NCI-H2029 (cell line): ENCODE measurements at places on chromosomes 7 and 10.

DNA sequence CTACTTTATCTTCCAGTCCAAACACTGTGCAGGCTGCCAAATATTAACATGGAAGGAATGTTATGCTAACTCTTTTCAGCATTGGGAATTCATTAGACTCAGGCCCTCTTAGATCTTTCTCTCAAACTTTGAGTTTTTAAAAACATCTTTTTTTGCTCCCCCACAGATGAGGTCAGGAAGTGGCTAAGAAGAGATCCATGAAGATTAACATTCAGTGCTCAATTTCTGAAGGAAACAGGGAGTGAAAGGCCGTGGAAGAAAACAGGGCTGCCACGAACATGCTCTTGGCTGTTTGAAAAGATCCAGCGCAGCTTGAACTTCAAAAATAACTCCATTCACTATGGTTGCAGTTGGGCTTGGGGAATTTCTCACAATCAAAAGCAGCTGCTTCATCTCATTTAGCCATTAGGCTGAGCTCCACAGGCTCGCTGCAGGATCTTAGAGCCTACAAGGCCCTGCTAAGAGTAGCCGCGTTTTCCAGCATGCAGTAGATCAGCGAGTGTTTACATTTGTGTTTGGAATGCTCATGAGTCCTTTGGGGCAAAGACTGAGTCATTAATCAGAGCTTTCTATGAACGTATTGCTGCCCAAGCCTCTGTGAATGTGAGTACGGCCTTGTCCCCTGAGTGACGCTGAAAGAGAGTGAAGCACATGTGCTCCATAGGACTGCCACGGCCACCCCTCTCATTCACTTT, 41.2 kb upstream of the TNS3 start:
- no peak for DNase-seq

DNA sequence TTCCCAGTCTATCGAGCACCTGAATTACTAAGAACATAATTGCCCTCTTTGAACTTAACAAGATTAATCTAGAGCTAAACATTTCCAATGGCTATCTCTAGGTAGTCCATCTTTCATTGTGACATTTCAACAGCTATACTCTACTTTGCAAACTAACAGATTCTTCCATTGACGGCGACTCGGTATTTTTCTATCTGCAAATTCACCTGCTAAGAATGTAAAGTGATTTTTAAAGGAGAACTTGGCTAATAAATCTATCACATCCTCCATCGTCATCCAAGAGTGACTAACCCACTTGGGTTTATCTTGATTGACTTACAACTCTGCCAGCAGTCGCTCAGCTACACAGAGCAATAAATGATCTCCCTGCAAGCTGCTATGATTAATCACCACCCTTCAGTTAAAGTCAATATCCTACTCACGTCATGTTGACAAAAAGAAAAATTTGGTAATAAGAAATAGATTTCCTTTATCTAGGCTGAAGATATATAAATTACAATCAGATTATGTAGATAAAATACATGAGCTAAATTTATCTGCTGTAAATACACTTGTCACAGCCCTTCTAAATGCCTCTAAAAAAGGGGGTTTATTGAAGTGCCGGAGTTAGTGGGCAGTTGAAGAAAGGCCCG, 99.5 kb downstream of the SFMBT2 start:
- DNase-seq = no peak

DNA sequence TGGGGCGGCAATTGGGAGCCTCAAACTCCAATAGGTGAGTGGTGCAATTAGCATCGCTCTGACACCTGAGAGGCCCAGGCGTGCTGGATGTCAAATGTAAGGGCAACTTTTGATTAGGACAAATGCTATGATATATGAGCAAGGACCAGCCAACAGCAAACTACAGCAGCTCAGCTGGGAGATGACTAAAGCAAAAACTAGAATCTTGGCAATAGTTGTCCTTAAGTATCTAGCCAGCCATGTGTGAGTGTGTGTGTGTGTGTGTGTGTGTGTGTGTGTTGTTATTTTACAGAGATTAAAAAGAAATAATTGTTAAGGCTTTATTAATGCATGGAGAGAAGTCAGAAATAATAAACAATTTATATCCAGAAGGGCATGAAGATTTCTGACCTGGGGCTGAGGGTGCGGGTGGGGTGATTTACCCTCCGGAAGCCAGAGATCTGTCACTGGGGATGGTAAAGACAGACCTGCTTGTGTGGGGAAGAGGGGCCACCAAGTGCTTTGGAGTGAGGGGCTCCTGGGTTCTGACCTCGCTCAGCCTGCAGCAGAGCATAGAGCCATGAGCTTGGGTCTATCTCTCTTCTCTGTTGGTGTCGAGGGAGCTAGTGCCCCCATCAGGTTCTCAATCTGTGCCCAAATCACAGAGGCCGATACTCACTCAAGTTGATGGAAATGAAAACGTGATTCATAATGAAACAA, 77.3 kb downstream of the EMX2 start:
- no peak for DNase-seq

DNA sequence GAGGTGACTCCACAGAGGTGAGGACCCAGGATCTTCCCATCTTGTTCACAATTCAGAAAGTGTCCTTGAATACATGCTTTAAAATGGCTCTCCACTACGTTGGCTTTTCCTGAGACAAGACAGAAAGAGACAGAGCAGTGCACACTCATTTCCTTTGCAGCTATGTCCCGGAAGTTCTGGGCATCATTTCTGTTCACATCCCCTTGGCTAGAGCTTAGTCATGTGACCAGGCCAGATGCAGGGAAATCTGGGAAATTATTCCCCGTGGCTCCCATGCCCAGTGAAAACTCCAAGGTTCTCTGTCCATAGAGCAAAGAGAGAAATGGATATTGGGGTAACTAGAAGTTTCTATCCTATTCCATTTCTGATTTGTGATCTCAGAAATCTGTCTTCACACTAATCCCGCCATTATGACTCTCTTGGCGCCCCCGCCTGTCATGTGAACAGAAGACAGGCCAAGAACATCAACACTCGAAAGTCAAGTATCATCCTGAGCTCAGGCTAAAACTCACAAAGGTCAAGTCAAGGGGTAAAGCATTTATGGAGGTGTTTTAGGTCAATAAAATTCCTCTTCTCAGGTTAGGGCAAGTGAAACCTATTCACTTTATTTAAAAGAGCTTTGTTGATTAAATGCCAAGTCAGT, 251.4 kb upstream of the HABP2 start:
- no peak for DNase-seq

DNA sequence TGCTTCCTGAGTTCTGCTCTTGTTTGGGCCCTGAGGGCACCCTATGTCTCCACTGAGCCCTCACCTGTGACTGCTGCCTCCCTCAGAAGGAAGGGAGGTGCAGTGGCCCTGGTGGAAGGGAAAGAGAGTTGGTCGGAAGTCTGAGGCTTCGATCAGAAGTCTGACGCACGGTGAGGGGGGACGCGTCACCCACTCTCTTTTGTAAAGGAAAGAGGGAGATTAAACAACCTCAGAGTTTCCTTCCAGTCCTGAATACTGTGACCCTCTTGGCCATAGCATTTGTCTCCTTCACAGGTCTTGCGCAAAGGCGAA, 31.4 kb upstream of the TRIM8 start:
- no peak for DNase-seq

- DNase-seq = no peak
Observed at GRCh38 chr10:79310200-79310865, 36.9 kb upstream of the PPIF start.

DNA sequence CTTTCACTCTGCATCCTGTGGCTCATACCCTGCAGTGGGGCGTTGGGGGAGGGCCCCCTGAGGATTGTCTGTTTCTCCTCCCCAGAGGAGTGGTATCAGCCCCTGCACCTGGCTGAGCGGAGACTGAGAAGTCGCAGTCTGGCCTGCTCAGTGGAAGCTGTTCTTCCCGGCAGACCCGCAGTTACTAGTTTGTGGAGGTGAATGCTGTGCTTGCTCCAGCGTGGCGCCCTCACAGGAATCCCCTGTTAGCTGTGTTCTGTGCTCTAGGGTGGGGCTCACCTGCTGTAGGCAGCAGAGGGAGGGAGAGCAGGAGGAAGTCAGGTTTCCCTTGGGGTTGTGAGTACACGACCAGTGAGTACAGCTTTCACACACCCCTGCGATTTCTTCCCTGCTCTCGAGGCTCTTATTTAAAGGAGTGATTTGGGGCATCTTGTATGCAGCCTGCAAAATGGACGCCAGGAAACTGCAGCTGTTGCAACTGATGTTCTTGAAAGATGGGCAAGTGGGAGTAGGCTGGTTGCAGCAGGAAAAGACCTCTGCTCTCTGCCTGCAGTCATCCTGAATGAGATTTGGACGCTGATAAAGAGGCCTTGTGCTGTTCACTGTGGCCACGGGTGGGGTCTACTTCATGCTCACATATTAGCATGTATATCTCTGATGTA, 66.4 kb downstream of the HK1 start:
- no peak for DNase-seq

- no peak for DNase-seq
Observed at GRCh38 chr10:46226232-46226631, 60.6 kb upstream of the ANTXRL start.

DNA sequence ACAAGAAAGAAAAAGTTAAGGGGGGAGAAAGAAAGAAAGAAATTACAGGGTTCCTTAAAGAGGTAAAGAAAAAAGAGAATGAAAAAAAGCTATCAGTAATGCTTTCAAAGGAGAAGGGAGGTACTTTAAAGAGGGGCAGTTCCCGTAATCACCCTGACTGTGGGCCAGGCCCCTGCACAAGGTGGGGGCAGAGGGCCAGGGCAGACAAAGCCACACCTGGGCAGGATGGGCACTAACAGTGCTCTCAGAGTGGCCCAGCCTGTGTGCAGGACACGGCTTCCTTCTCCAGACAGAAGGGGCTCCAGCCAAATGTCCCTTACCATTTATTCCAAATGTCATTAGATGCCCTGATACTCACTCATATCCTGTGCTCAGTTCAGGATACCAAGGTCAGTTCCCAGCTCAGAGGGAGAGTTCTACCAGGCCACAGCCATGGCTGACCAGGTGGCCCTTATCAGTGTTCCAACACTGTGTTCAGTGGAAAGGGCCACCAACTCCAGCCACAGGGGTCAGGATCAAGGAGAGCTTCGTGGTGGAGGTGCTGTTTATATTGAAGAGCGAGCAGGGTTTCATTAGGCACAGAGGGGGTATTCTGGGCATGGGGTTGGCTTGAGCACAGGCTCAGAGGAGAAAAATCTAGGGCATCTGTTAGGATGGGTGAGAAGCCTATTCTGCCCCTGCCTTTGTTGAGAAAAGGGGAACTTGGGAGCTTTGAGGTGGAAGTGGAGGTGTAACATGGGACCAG, 29.9 kb downstream of the DPCD start:
- DNase-seq = no peak

GRCh38 chr10:87753995-87754866, 63.8 kb downstream of the ATAD1 start:
- DNase-seq = no peak

DNA sequence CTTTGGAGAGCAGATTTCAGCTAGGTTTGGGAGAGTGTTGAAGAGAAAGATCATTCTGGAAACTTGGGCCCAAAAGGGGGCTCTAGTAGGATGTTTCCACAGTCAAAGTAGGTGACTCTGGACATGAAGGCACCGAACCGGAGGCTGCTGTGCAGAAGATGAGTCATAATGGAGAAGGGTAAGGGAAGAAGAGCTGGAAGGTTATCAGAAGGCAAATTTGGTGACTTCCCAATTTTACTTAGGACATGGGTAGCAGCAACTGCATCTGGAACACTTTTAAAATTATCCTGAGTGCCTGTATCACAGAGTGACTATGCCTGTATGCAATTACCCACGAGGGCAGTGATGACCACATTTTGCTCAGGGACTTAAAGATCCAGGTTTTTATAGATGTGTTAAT, 38.8 kb downstream of the PIK3AP1 start:
- no peak for DNase-seq

DNA sequence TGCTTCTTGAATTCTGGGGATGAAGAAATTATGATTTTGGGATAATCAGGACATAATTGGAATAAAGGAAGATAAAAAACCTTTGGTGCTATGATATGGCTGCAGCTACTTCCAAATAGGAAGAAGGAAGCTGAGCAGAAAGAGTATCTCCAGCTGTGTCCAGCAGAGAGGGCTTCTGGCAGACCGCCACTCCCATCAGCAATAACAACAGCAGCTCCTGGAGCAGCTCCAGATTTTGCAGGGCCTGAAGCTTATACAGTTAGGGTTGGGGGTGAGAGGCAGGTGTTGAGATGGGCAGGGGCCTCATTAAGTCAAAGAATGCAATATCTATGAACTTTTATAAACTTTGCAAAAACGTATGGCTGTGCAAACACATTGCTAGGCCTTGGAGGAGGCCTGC, 62.3 kb downstream of the C10orf120 start:
- peak; percentile 30 for DNase-seq

GRCh38 chr10:132643709-132644526, 106.3 kb downstream of the INPP5A start:
- no peak for DNase-seq

DNA sequence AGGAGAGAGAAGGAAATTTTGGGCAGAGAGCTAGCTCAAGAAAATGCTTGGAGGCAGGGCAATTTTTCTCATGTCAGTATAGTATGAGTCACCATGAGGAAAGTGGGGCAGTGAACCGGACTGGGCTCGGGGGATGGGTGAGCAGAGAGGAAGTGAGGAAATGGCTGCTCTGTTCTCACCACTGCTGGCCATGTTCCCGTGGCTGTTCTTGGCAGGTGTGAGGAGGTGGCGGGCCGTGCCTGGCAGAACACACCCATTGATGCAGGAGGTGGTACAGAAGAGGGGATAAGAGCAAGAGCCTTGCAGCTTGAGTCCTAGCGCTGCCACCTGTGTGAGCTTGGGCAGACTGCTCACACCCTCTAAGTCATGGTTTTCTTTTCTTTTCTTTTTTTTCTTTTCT, 304.4 kb upstream of the LYZL1 start:
- DNase-seq = peak; percentile 78

DNA sequence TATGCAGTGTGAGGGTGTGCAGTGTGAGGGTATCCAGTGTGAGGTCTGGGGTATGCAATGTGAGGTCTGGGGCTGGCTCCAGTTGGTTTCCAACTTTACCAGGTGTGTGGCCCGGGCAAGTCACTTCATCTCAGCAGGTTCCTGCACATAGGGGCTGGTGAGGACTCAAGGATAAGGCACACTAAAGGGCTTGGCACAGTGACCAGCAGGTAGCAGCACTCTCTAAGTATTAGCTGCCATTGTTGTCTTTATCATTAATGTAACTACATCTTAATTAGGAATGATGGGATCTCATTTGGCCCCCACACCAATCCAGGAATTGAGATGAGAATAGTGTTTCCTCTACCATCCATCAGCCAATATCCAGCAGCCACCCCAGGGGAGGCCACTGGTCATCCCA, 117.3 kb downstream of the KCNMA1 start:
- no peak for DNase-seq

GRCh38 chr10:70782086-70782745, 3.0 kb downstream of the TBATA start:
- DNase-seq = no peak

- DNase-seq = no peak
Observed at GRCh38 chr10:46559231-46559671, 2.8 kb upstream of the GPRIN2 start.

GRCh38 chr10:121680879-121681655, 82.8 kb upstream of the FGFR2 start:
- no peak for DNase-seq

DNA sequence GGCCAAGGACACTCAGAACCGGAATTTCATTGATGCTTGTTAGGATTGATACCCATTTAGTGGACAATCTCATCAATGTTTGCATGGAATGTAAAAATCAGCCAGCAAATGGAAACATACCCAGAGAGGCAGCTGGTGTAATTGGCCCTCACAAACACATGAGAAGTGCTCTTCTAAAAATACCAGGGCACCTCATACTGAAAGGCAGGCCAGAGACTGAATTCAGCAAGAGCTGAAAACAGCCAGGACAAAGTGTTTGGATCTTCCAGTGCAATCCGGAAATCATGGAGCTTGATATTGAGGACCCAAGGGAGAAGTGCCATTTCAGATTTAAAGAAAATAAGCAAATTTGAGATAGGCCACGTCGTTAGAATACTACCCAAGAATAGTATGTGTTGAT, 498.6 kb downstream of the GALNT17 start:
- no peak for DNase-seq

- peak; percentile 34 for DNase-seq
Observed at GRCh38 chr7:98211221-98211675, at the start of gene BHLHA15. BHLHA15 (plus strand) TSS chr7:98211439; CDS start chr7:98212310, 871 bp downstream.
